ENCODE measurements at places on chromosomes 16 and 17.

DNA sequence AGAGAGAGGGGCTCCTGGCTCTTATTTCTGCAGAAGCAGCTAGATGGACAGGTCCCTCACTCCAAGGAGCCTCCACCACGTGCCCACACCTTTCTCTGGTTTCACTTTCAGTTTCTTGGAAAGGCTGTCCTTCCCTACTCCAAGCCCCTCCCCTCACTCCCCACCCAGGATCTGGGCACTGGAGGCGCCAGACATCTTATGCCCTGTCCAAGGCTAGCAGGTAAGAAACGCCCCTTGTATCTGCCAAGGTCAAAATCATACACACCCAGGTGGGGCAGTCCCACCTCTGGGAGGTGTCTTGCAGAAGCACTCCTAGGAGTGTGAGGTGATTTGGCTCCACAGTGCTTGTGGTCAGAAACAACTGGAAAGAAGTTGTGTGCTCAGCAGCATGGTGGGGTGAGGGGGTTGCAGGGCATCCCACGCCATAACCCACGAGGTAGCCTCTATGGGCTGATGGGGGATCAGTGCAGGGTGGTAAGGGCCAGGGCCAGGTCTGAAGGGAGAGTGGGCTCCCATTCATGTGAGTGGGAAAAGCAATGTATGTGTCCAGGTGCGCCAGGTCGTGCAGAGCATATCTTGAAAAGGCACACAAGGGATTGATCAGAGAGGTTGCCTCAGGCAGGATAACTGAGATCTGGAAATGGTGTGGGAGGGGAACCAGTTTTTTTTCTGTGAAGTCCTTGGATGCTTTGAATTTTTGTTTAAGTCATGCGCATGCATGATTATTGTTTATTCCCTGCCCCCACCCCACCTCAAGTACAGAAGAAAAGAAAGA, 31.8 kb upstream of the PRM1 start:
- DNase-seq, result no peak

DNA sequence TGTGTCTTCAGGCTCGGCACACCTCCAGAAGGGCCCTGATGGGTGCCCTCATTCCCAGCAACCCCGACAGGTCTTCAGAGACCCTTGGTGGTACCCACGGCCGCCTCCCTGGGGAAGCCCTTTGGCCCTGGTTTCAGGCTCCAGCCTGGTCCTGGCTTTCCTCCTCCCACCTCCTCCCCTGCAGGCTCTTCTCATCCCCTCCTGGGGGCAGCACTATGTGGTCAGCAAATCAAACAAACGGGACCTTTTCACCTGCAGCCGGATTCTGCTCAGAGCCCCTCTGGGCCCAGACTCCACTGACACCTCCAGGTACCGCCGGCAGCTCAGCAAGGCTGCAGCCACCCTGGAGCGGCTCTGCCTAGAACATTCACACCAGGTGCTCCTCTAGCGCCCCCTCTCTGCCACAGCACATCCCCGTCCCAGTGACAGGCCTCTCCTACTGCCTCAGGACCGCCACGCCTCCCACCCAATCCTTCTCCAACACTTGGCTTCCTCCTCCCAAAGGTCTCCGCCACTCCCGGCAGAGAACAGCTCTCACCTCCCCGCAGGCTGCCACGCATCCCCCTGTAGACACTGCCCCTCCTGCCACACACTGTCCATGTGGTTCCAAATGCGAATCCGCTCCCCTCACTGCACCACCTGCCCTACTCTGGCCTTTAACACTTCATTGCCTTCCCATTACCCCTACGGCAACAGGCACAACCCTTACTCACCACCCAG, 12.0 kb downstream of the CORO7 start:
- DNase-seq, result no peak

DNA sequence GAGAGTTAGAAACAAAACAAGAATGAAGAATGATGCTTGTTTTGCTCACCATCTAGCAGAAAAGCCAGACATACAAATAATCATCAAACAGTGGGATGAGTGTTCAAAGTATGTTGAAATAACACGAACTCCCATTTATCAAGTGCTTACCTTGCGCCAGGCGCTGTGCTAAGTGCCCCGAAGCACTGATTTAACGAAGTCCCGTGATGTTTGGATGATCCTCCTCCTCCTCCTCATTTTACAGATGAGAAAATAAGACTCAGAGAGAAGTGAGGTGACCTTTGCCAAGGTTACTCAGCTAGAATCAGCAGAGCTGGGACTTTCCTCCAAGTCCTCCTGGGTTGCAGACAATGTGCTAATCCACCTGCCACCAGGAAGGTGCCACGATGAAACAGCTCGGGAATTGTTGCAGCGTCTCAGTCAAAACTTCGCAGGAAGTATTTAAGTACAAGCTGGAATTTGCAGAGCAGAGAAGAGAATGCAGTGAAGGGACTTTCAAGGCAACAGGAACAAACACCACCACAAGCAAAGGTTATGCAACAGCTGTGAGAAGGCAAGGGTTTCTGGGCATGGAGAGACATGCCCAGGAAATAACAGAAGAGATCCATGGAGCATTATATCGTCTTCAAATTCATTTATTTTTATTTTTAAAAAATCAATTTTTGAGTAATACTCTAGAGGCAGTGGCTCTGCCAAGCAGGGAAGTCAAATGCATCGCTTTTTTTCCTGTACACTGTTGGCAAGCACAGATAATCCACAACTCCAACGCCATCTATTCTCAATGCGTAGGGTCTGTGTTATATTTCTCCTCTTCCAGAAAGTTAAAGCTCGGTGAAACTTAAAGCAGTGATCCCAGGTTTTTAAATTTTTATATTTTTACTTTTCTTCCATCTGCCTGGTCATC, 11.1 kb downstream of the PRCD start:
- no peak for DNase-seq

DNA sequence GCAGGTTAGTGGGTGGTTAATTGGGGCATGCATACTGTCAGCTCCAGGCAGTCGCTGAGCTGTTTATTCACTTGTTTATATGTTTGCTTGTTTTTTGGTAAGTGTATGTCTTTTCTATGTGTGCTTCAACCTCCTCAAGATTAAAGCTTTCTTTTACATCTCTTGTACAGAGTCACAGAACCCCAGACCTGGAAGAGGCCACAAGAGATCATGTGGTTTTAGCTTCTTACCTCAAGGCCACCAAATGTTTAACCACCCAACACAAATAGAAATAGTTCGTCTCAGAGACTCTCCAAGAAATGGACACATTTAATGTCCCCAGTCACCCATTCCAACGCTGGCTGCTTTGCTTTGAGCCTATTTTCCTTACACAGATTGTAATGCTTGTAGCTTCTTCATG, 11.8 kb upstream of the TMEM98 start:
- DNase-seq, result no peak

- DNase-seq, result no peak
These were observed 272.4 kb downstream of the C16orf95 start for GRCh38 chr16:87044829-87045228.

DNA sequence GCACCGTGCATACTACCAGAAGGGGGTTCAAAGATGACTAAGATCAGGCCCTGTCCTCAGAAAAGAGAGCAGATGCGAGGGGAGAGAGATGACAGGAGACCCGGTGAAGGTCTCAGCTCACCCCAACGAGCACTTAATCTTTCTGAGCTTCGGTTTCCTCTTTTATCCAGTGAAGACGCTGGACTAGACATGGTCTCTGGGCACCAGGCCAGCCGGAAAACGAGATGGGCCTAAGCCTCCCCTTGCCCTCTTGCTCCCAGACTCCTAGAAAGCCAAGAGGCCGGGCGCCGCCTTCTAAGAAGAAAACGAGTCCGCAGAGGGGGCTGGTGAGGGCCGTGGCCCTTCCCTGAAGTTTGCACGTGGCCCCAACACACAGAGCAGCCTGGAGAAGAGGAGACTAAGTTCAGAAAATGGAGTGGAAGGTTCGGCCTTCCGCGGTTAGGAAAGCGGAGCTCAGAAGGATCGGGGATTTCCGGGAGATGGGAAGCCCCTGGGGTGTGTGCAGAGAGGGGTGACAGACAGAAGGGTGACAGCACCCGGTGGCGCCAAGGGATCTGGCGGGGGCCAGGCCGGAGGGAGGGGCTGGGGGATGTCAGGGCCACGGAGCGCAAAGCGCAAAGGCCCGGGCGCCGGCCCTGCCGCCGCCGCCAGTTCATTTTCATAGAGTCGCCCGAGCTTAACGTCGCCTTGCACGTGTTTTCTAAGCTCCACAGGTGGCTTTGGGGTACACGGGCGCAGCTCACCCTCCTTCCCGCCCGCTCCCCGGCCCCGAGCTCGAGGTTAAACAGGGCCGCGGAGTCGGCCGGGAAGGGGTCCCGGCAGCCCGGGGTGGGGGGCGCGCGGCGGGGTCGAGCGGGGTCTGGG, 42.1 kb upstream of the BHLHA9 start:
- DNase-seq, result no peak

DNA sequence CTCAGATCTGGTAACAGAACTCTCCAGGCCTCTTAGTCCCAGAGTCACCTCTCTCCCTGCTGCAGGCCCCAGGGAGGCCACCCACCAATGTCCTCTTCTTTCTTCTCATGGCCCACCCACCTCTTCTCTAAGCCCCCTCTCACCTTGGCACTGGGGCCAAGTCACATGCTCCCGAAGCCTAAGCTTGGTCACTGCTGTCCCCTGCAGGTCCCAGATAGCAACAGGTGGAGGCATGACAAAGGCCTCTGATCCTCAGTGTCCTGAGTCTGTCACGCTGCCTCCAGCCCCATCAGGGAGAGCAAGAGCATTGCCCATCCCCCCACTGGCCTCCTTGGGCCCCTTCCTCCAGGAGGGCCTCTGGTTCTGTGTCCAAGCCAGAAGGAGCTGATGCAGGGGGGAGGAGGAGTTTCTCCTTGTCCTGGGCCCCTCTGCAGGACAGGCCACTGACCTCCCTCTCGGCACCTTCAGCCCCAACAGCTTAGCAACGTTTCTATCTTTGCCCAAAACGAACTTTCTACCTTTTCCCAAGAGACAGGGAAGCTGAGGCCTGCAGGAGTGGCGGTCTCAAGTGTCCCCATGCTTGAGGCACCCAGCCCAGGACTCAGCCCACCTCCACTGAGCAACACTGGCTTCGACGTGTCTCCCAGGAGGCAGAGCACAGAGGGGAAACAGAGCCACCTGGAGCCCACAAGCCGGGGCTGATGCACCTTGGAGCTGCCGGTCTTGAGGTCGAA, 8.6 kb downstream of the P2RX1 start:
- no peak for DNase-seq

GRCh38 chr17:31789707-31790505, 69.1 kb downstream of the COPRS start:
- no peak for DNase-seq

All from fibroblast of skin of left biceps (primary cell).